M059J (cell line): ENCODE measurements at places on chromosomes 2 and 18.
A peak's percentile ranks its signal among the peaks of the same experiment; 100 is the strongest.

GRCh38 chr2:200596774-200597570 lies 11.2 kb downstream of the AOX1 start:
- DNase-seq, result no peak

GRCh38 chr18:61470031-61470674 lies 136.9 kb downstream of the CDH20 start:
- DNase-seq, result no peak

DNA sequence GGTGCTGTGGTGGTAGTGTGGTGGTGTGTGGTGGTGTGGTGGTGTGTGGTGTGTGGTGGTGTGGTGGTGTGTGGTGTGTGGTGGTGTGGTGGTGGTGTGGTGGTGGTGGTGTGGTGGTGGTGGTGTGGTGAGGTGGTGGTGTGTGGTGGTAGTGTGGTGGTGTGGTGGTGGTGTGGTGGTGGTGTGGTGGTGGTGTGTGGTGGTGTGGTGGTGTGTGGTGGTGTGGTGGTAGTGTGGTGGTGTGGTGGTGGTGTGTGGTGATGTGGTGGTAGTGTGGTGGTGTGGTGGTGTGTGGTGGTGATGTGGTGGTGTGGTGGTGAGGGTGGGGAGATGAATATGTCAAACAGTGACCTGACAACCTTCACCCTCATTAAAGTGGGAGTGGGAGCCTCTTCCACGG lies 55.6 kb upstream of the DLGAP1 start:
- no peak for DNase-seq

GRCh38 chr18:35038881-35039491 lies 2.2 kb upstream of the MAPRE2 start:
- DNase-seq, result no peak

- DNase-seq, result no peak
Observed at GRCh38 chr18:36610258-36610657, 218.5 kb downstream of the TPGS2 start.

DNA sequence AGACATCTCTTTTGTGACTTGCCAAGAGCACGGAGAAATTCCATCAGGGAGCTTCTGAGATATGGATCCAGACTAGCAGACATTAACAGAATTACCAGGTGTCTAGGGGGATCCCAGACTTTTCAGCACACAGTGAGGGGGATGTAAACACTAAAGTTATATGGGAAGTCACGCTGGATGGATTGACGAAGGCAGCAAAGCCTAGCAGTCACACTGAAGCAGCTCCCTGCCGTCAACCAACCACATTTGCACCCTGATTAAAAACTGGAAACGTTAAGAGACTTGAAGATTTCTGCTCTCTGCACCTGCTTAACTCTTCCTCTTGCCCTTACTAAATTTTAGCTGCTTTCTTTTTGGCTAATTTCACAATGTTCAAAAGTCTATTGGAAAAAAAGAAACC lies 62.5 kb upstream of the BCL2L11 start:
- no peak for DNase-seq

DNA sequence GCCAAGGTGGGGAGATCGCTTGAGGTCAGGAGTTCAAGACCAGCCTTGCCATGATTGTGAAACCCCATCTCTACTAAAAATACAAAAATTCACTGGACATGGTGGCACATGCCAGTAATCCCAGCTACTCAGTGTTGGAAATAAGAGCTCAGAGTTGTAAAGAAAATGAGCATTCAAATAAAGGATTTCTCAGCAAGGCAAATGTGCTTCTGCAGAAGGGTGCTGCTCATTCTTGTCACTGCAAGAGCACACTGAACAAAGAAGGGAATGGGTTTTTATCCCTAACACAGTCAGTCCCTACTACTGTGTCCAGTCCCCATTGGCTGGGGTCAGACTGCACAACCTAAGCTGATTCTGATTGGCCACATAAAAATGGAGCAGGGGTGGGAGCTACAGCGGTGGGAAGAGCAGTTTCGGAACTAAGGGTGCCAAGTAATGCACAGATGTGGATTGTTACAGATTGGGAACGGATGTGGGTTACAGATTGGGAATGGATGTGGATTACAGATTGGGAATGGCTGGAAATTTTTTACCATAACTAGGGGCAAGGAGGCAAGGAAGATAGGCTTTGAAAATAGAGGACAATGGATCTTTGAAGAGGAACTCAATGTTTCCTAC lies 31.1 kb upstream of the TRAPPC8 start:
- DNase-seq, result no peak

GRCh38 chr2:1081451-1082225 lies 131.0 kb downstream of the SNTG2 start:
- DNase-seq, result peak; percentile 28

DNA sequence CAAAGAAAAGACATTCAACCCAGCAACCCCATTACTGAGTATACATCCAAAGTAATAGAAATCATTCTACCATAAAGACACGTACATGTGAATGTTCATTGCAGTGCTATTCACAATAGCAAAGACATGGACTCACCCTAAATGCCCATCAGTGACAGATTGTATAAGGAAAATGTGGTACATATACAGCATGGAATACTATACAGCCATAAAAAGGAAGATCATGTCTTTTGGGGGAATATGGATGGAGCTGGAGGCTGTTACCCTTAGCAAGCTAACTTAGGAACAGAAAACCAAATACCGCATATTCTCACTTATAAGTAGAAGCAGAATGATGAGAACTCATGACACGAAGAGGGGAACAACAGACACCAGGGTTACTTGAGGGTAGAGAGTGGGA lies 145.9 kb downstream of the GULP1 start:
- DNase-seq, result no peak

DNA sequence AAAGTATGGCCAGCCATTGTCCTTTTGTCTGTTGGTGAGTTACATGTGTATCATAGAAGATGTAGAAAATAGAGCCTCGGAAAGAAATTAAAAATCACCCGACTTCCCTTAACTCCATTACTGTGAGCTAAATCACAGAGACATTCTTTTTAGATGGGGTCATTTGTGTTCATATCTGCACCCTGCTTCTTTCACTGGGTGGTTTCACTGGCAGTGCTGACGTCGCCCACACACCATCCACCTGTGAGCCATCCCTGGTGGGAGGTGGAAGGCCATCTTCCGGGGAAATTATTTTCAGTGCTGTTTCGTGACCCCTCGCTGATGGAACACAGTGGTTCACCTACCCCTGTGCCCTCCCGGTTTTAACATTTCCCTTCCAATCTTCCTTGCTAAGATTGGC lies 21.2 kb downstream of the SH3BP4 start:
- DNase-seq, result peak; percentile 73

GRCh38 chr18:13216092-13216582 lies 2.4 kb upstream of the LDLRAD4 start:
- peak; percentile 72 for DNase-seq

GRCh38 chr2:214311031-214311533 lies 99.8 kb upstream of the VWC2L start:
- no peak for DNase-seq

GRCh38 chr18:13054336-13054735 lies 63.2 kb downstream of the CEP192 start:
- DNase-seq, result no peak

DNA sequence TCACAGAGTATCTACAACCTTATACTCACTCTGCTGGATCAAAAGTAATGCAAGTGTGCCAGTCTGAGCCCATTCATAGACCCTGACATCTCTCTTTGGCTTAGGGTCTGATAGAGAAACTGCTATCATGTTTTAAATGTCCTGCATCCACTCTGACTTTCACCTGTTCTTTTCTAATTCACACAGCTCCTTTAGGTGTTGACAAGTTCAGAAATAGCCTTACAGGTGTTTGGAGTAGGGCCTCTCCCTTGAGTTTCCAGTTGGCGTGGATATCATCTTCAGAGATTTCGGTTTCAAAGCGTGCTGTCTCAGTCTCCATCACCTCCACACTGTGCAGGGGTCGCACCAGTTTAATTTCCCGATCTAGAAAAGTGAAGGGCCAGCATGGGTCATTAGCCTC lies 150.3 kb downstream of the PLEKHA3 start:
- DNase-seq, result no peak

GRCh38 chr2:3427272-3427671 lies 47.8 kb downstream of the TRAPPC12 start:
- DNase-seq, result no peak

- peak; percentile 9 for DNase-seq
Observed at GRCh38 chr18:37536656-37537055, 28.9 kb downstream of the CELF4 start.

DNA sequence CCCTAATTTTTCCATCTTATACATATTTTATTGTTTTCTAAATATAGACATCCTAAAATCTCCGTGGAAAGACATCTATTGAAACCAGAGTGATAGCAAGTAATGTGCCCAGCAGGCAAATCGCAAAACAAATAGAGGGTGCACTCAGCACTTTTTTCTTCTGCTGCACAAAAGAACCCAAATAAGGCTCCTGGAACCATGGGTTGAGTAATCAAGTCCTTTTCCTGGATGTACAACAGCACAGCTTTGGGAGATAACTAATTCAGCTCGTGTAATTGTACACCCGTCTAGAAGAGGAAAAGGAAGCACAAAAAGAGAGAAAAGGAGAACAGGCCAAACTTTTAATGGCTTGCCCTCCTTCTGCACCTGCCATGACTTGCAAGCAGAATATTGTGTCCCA lies 126.9 kb upstream of the TLK1 start:
- no peak for DNase-seq

- DNase-seq, result no peak
Observed at GRCh38 chr2:183359867-183360266, 235.6 kb downstream of the NUP35 start.

DNA sequence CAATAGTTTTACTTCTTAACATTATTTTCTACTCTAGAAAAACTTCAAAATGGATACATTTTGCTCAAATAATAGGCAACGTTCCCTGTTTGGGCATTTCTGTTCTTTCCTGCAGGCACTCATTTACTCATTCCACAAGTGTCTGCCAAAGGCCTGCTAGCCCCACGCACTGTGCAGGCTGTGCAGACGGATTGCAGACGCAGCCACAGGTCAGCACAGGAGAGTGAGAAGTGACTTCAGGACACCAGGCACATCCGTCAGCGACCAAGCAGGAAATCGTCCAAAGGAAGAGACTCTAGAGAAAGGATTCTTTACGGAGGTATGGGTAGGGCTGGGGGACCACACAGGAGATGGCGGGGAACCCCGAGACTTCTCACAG lies 103.0 kb upstream of the AGAP1 start:
- no peak for DNase-seq

DNA sequence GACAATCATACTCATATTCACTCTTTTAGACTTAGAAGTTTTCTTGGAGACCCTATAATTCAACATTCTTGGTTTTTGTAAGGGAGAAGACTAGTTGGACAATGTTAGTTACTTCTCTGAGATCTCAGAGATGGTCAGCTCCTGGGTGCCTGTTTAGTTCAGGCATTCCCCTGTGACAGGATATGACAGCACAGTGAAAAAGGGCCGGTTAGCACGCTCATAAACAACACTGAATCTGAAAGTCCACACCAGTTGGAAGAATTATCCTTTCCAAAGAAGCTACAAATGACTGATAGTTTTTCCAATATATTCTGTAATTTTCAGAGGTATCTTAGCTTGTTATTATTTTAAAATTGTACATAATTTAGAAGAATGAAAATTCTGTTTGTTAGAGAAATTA lies 75.7 kb downstream of the ADAM23 start:
- DNase-seq, result no peak

DNA sequence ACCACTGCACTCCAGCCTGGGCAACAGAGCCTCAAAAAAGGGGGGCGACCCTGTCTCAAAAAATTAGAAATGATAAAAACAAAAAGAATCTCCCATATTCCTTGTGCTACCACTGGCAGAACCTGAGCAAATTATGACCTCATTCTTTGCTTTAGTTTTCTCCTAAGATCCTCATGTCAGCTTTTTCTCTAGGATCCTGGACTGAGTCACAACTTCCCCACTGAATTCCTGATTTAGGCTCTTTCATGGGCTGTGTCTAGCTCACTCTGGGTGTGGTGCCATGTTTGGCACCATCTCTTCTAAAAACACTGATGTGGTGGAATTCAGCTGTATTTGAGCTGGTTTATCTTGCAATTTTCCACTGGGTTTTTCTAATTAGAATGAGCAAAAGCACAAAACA lies 37.1 kb downstream of the EXOC6B start:
- peak; percentile 72 for DNase-seq

DNA sequence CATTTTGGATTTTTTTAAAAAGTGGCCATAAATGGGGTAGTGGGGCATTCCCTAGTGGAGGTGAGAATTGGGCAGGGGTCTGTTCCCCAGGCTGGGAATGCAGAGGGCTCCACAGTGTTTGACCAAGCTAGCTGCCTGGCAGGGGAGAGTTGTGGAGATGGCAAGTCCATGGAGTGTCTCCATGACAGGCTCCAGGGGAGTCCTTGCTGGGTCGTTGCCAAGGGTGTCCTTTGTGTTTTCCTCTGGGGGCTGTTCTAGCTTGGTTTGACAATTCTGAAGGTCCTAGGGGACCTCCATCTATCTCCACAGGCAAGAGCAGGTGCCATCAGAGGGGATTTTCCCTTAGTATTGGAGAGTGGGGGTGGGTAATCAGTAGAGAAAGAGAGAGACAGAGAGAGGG lies 265.3 kb downstream of the DYSF start:
- DNase-seq, result no peak

DNA sequence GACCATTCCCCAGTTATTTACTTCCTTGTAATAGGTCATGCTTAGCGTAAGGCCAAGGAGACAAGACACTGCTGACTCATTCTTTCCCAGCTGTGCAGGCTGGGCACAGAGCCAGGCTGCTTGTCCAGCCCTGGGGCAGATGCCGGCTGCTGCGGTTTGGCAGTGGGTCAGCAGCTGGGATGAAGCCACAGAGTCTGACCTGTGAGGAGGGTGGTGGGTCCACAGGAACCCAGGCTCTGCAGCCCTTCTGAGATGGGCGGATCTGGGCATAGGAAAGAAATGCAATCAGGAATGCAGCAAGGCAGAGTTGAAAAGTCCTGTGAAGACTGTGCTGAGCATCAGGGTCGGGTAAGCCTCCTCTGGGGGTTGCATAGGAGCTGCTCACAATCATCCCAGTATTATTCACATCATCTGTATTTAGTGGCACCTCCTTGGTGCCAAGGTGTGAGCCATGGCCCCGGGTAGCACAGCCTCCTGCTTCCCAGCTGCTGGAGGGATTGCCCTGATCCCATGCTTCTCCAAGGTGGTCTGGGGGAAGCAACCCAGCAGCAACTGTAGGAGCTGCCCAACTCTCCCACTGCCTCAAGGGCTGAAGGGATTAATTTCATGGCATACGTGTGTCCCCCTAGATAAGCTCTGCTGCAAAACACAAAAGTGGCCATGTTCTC lies 139.0 kb downstream of the DDX1 start:
- peak; percentile 89 for DNase-seq

DNA sequence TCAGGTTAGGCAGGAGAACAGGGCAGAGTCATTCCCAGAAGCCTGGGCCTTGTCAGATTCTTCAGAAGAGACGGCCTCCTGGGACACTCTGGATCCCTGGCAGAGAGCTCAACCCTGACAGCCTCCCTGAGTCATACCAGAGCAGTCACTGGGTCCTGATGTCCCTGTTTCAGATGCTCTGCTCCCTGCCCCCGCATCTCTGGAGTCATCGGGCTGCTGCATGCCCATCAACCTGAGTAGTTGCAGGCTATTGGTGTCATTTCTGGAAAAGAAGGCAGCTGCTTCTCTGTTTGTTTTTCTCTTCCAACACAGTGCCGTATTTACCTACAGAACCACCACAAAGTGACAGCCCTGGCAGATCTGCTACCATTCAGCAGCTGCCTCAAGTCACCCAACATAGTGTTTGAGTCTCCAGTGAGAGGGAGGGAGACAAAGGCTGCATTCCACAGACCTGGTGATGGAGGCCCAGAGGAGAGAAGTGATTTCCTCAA lies 145.1 kb downstream of the B3GNT2 start:
- DNase-seq, result peak; percentile 59
